ENCODE measurements at places on chromosomes 4 and X.
A peak's percentile ranks its signal among the peaks of the same experiment; 100 is the strongest.

GRCh38 chrX:151982222-151982621 lies 7.7 kb upstream of the GABRE start:
- no peak for DNase-seq

DNA sequence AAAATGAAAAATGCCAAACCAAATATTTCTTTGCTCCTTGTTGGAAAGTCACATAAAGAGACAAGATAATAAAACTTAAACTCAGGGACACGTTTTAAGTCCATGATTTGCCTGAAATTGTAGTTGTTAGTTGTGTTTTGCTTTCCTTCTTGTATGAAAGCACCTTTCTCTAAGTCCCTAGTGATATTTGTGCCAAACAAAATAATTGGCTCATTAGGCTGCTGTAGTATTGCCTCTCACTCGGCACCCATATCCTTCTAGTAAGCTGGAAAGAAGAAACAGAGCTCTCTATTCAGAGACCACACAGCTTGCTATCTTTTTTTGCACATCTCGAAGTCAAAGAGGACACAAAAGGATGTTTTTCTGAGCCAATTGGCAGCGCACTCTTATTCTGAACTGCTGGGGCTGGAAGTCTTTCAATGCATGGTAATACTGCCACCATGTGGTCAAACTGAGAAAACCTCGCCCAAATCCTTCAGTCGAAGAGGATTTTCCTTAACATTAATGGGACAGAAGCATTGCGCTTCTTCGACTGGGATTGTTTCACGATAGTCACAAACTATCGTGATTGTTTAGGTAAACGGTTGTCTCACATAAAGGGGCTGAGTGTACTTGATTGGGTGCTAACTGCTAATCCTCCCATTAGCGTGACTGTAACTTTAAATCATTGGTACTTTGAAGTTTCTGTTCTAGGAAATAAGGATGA lies 571.9 kb upstream of the LCORL start:
- peak; percentile 57 for DNase-seq

- DNase-seq, result no peak
These were observed 101.8 kb downstream of the RASGEF1B start for GRCh38 chr4:81369886-81370285.

GRCh38 chr4:140617499-140618248 lies 48.9 kb upstream of the UCP1 start:
- no peak for DNase-seq

GRCh38 chr4:522911-523443 lies 24.0 kb downstream of the PIGG start:
- no peak for DNase-seq

All from NCI-H345 (cell line).